ENCODE measurements at places on chromosomes 2 and 18.

GRCh38 chr2:9820020-9820973 is 23.0 kb upstream of the TAF1B start:
- DNase-seq: no peak

- DNase-seq: peak; percentile 16
Observed at GRCh38 chr2:44342854-44343253, 18.4 kb downstream of the PREPL start.

- DNase-seq: no peak
Observed at GRCh38 chr2:220660277-220661145, 911.6 kb downstream of the EPHA4 start.

- no peak for DNase-seq
Observed at GRCh38 chr2:19484736-19485135, 126.3 kb upstream of the OSR1 start.

DNA sequence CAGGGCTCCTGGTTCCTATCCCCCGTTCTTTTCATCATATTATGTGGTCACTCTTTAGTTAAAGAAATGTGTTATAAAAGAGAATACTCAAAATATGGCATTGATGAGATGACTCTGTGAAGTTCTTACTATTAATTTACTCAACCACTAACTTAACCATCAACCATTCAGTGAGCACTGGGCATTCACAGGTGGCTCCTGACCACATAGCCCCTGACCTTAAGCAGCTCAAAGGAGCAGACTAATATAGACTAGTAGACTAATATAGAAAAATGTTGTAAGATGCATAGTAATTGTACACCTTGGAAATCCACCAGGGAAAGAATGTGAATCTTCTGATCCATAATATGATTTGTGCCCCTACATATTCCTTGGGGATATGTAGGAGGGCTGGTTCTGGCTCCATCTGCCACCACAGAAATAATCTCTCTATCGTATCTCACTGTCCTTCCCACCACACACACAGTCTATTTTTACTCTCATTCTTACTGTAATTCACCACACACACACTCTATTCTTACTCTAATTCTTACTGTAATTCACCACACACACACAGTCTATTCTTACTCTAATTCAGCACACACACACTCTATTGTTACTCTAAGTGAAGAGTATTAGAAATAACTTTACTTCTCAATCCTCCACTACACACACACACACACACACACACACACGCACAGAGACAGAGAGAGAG is 188.9 kb upstream of the ITGA4 start:
- DNase-seq: no peak

DNA sequence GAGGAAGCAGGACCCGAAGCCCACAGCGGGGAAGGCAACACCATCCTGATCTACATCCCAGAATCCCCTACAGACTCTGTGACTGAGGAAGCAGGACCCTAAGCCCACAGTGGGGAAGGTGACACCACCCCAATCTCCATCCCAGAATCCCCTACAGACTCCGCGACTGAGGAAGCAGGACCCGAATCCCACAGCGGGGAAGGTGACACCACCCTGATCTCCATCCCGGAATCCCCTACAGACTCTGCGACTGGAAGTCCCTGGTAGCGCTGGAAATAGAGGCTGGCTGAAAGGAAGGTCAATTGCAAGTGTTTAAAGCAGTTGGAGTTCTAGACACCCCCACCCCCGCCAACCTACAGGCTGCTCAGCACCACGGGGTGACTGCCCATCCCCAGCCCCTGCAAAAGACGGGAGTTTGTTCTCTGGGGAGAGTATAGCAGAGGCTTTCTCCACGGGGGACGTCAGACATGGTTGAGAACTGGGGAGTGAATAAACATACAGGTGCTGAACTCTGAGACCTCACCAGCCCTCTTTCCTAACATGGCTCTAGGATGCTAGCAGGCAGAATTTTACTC is 21.0 kb downstream of the CIB4 start:
- no peak for DNase-seq

- DNase-seq: no peak
Observed at GRCh38 chr2:37774976-37775907, 103.8 kb upstream of the CDC42EP3 start.

DNA sequence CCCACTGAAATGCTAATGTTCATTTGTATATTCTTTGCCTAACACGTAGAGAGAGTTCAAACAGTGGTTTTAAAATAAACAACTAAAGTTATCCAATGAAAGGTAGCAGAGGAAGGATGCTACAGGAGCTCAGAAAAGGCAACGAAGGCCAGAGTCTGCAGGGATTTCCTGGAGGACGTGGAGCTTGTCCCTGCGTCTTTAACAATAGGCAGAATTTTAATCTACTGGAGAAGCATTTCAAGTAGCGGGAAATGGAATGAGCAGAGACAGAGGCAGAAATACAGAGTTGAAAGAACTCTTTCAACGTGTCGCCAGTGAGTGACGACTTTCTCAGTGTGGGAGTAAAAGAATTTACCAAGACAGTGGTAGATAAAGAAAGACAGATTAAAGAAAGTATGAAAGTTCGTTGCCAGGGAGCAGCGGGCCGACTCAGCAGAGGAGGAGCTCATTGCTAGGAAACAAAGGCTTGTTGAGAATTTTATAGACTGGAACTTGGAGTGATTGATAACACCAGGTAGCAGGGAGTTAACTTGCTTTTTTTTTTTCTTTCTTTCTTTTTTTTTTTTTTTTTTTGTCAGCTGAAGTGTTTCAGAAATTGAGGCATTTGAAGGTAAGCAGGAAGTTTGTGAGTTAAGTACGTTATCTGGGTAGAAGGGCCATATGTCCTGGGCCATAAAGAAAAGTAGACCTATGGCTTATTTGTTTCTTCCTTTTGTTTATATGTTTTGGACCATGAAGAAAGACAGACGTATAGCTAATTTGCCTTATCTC is 625 bp upstream of the NBAS start:
- DNase-seq: peak; percentile 25

DNA sequence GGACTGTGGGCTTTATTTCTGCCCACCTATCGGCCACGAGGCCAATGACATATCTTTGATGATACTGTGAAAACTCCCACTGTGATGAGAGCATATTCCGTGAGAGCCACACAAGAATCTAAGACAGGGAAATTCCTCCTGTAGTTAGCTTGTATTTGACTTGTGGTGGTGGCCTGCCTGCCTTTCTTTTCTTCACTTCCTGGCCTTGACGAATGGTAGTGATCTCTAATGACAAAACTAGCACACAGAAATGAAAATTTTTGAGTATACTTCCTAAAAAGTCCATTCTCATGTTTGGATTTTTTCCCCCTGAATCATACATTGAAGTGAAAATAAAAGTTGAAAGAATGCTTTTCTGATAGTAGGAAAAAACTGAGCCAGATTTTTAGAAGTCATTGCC is 94.4 kb downstream of the MGAT5 start:
- DNase-seq: no peak

DNA sequence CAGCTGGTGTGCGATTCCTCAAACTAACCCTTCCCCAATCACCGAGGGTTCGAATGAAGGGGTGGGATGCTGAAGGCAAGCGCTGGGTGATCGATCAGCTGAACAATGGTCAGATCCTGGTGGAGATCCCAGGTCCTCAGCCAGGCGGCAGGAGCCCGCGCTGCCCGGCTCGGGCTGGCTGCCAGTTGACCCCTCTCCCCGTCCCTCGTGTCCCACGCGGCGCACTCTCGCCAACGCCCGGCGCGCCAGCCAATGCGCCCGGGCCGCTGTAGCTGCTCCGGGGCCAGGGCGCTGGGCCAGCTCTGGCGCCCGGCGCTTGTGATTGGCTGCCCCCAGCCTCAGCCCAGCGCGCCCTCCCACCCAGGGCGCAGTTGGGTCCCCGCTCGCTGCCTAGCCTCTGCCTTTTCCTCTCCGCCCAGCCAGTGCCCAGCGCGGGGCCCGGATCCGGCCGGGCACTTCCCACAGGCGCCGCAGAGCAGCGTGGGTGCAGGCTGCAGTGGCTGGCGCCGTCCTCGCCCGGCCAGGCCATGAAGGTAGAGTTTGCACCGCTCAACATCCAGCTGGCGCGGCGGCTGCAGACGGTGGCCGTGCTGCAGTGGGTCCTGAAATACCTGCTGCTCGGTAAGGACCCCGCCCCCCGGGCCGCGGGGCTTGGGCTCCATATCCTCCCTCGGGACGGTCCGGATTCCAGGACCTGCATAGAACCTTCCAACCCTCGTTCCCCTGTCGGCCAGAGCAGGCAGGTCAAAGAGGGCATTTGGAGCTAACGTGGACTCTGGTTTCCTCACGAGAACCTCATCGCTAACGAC is at the start of gene MOGAT1:
TSS of gene MOGAT1 (plus strand) at position 400 of the 809 bp plus-strand sequence. CDS start at position 528, 128 bp downstream.
- no peak for DNase-seq

DNA sequence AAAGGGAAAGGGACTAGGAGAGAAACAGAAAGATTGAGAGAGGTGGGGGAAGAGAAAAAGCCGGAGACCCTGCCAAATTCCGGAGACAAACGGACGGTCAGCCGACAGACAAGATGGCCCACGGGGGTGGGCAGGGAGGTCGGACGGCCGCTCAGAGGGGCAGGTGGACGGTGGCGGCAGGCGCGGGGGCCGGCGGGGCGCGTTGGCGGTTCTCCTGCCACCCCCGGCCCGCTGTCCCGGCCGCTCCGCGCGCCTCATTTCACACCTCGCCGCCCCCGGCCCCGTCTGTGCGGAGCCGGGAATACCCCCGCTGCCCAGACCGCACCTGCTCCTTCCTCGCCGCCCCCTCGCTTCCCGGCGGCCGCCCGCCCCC is 935 bp downstream of the SLC30A3 start:
- DNase-seq: no peak

- peak; percentile 41 for DNase-seq
Observed at GRCh38 chr2:37323781-37324535, 675 bp downstream of the PRKD3 start.

GRCh38 chr2:61639721-61640120 is 101.6 kb upstream of the XPO1 start:
- no peak for DNase-seq

GRCh38 chr2:163970058-163970813 is 234.4 kb upstream of the FIGN start:
- DNase-seq: no peak

DNA sequence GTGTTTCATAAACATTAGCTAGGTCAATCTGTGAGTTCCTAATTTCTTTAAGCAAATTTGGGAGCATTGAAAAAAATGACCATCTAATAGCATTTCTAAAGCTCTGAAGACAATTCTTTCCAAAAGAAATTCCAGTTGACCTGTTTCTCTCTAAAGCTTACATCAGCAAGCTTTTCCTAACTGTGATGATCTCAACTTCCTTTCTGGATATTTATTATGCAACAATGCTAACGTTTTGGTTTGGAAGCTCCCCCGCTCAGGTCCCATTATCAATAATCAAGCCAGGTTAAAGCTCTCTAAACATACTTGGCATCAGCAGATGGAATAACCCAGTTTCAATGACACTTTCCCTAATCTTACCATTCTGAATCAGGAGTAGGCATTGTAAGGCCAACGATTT is 196.3 kb upstream of the TANK start:
- no peak for DNase-seq

DNA sequence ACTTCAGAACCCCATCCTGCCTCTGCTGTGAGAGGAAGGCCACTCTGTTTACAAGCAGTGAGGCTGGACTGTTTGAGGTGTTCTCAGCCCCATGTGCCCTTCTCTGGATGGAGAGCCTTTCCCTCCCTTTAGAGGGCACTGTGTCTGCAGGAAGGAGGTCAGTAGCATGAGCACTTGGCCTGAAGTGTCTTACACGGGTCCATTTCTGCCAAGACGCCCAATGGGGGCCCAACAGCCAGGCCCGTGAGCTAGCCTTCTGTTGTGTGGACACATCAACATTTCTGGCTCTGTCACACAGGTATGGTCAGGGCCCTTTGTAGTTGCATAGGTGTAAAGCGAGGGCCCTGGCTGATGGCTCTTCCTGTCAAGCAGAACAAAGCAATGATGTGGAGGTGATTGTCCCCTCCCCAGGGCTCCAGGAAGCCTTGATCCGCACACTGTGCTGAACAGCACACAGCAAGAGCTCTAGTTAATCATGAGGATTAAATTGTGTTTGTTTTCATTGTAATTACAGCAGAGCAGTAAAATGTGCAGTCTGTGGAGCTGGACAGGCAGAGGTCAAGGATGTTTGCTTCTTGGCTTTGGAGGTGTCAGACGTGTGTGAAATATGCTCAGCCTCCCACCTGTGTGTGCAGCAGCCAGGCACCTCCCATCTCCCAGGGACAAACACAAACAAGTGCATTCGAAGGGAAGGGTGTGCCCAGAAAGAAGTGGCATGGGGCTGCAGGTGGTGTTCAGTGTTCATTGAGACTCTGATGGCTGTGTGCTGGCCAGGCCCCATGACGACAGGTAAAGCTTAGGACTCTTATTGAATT is 132.1 kb downstream of the SH3RF3 start:
- DNase-seq: no peak

- no peak for DNase-seq
Observed at GRCh38 chr18:34085140-34085739, 139.5 kb downstream of the NOL4 start.

- no peak for DNase-seq
Observed at GRCh38 chr2:106720026-106720425, 165.9 kb downstream of the ST6GAL2 start.

DNA sequence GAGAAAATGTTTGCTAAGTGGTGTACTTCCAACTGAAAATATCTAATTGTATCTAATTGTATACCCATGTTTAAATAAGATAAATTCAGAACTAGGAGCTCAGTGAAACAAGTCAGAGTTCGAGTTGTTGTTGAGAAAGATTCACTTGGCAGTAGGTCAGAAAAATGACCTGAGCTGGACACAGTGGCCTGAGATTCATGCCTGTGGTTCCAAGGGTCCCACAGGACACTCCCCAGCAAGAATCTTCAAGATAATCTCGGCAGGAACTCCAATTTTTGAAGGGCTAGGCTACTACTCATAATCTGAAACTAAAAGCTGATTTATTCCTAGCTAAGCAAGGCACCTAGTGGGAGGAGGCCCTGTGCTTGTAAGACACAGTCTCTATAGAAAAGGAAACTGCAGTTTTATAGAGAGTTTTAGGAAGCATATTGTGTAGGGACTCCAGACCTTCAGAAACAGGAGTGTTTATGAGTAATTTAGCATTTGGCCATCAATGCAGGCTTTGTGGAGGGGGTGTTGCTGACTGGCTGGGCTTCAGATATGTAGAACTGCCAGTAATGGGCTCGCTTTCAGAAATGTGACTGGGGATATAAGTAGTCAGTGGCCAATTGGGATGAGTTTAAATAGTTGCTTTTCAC is 43.2 kb downstream of the SP140 start:
- DNase-seq: peak; percentile 63

GRCh38 chr18:154151-154550 is 4.2 kb upstream of the USP14 start:
- DNase-seq: no peak

- no peak for DNase-seq
Observed at GRCh38 chr2:78304678-78305077, 720.8 kb upstream of the REG3G start.

- no peak for DNase-seq
Observed at GRCh38 chr2:205755923-205756322, 73.6 kb downstream of the NRP2 start.

DNA sequence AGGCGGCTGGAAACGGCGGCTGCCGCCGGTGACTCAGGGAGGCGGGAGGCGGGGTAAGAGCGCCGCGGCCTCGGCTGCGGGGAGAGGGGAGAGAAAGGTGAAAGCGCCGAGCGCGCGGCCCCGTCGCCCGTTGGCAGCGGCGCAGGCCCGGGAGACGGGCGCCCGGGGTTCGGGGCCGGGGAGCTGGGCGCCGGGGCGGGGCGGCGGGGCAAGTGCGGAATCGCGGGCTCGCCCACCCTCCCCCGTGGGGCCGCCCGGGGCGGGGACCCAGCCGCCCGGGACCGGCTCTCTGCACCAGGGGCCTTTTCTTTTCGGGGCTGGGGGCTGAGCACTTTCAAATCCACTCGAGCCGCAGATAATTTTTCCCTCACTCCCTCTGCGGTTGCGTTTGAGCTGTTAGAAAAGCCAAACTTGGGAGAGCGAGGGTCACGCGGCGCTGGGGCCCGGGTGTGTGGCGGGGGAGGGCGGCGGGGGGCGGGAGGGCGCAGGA is 266 bp downstream of the KDM3A start:
- no peak for DNase-seq

All from activated CD4-positive, alpha-beta T cell treated with anti-CD3 and anti-CD28 coated beads, Interleukin-2, amount 50 U/mL, for 16 hours (primary cell).